Caco-2 (cell line): ENCODE measurements at places on chromosomes 5 and 9. TPM values are rescaled to one million over a fixed set of nuclear protein-coding genes. Genes with fewer than 3 reads are reported as not detected.
A peak's percentile ranks its signal among the peaks of the same experiment; 100 is the strongest.

- no peak for DNase-seq
Observed at GRCh38 chr5:120293796-120294195, 170.3 kb upstream of the PRR16 start.

DNA sequence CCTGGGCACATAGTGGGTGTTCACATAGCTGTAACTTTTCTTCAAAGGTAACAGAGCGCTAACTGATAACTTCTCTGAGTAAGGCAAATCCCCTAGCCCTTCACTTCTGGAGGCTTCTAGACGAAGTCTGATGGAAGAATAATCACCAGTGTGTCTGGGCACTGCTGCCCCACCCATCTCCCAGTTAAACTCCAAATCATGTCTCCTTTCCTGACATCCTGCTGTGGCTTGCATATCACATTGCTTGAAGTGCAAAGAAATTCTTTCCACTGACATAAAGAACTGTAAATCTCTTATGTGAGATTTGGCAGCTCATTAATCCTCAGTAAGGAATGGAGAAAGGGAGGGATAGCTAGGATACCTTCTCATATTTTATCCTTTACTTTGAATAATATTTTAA lies 74.6 kb downstream of the MARCHF11 start:
- no peak for DNase-seq

NRARP gene
- total RNA-seq, result 22.1 and 24.7 TPM in 2 replicates

FST gene
- total RNA-seq, result 0.45 and 0.77 TPM in 2 replicates

- DNase-seq, result no peak
Observed at GRCh38 chr5:16992444-16992843, 56.4 kb upstream of the MYO10 start.

GABRP gene
- total RNA-seq, result 4.8 and 8.8 TPM in 2 replicates

DNA sequence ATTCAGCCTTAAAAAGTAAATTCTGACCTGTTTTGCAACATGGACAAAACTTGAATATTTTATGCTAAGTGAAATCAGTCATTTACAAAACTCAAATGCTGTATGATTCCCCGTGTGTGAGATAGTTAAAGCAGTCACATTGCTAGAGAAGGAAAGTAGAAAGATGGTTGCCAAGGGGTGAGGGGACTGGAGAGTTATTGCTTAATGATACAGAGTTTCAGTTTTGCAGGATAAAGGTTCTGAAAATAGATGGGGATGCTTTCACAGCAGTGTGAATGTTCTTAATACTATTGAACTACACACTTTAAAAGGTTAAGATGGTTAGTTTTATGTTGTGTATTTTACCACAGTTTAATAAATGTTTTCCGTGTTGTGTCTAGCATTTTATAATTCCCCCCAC lies 51.2 kb downstream of the SGCD start:
- DNase-seq, result no peak

- no peak for DNase-seq
Observed at GRCh38 chr9:7452378-7452777, 347.2 kb downstream of the DMAC1 start.

SLC45A2 gene
- total RNA-seq, result 0.91 and 1.1 TPM in 2 replicates

TMC1 gene
- not detected in 2 replicates for total RNA-seq

DNA sequence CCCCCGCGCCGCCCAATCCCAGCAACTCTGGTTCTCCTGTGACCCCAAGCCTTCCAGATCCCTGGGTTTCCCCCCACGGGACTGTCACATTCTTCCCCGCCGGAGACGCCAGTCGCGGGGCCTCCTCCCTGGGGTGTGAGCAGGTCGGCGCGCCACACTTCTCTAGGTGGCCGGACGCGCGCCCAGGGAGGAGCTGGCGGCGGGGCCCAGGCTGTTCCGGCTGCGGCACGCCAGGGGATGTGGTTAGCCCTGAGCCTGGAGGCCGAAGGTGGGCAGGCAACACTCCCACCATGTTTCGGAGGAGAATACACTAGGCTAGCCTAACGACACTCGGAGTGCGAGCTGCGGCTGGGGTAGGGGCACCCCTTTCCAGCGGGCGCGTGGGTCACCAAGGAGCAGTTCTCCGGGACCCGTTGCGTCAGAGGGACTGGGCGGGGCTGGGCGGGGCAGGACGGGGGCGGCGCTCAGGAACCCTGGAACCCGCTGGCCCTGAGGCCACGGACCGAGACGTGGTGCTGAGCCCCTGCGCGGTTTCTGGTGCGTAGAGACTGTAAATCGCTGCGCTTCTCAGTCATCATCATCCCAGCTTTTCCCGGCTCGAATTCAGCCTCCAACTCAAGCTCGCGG lies at the start of gene SLC27A6:
TSS of gene SLC27A6 (plus strand) at position 478 of the 627 bp plus-strand sequence. CDS start 650 bp downstream, outside the sequence.
- DNase-seq, result no peak

- no peak for DNase-seq
Observed at GRCh38 chr5:10339958-10340357, 13.5 kb upstream of the MARCHF6 start.

- no peak for DNase-seq
Observed at GRCh38 chr9:97905228-97905627, 17.1 kb downstream of the TRMO start.

- DNase-seq, result peak; percentile 31
Observed at GRCh38 chr5:124365361-124365801, 381.1 kb downstream of the ZNF608 start.

DNA sequence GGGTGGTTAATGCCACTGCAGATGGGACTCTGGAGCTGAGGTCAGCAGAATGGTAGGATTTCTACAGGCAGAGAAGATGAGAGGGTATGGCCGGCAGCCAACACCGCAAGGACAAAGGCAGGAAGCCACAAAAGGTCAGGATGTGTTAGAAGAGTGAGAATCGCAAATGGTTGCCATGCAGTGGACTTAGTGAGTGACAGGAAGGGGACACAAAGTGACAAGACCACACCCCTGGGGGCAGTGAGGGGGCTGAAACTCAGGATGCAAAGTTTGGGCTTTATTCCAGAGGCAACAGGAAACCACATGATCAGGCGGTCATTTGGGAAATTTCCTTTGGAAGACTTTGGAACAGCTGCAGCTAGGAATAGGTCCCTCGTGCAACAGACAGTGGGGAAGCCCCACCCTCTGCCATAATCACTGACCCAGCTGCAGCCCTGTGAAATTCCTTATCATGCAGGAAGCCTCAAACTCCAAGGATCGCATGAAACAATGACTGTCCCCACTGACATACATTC lies 14.2 kb upstream of the CCDC180 start:
- no peak for DNase-seq

DNA sequence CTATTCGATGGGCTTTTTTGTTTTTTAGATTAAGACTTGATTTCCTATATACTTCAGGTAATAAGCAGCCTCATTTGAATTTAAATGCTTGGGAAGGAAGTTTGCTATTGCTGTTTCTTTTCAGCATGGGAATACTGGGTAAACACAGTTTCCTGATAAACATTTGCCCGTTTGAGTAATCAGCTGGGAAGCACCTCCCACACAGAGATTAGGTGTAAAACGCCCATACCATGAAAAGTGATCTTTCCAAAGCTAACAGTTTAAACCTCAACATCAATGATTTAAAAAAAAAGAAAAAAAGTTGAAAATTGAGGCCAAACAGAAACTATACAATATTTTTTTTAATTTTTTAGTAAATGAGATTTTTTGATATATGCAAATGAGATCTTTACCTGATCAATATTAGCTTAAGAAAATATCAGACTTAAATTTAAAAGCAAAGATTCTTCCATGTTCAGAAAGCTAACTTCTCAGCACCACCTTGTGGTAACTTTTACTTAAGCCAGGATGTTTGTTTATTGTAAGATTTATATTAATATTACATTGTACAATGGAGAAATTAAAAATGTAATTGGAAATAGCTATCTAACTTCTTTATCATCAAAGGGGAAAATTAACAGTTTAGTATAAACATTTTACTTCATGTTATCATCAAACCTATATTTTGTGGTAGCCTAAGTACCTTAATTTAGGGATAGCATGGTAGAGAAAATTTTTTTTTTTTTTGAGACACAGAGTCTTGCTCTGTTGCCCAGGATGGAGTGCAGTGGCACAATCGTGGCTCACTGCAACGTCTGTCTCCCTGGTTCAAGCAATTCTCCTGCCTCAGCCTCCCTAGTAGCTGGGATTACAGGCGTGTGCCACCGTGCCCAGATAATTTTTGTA lies 39.8 kb downstream of the F2RL2 start:
- DNase-seq, result no peak

- no peak for DNase-seq
Observed at GRCh38 chr5:157189223-157189622, 8.6 kb downstream of the ITK start.

DNA sequence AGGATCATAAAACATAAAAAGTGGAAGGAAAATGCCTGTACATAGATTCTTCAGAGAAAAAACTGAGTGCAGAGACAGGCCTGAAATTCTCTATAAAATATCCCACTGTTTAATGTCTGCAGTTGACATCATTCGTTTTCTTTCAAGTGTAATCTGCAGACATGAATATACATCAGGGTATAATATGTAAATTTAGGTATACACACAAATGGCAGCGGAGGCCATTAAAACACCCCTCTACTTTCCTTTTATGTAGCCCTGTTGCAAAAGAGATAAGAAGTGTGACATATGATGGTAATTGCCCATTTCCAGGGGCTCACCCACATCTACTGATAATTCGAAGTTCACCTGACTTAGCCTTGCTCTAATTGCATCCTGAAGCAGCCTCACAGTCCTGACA lies 164.3 kb downstream of the SLC24A2 start:
- no peak for DNase-seq

NINJ1 gene
- total RNA-seq, result 29.5 and 35.6 TPM in 2 replicates

DNA sequence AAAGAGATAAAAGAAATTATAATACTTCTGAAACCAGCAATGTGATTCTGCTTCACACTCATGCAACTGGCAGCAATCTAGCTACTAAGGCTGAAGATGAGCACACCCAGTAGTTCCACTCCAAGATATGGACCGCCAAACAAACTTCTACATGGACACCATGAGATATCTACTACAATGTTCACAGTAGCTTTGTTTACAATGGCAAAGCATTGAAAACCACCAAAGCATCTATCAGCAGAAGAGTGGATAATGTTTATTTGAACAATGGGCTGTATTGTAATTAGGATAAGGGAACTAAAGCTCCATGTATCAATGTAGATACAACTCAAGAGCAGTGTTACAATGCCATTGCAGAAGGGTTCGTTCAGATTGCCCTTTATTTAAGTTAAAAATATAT lies 91.2 kb upstream of the ERBIN start:
- no peak for DNase-seq

PCDHGA6 gene
- total RNA-seq, result 0.49 and 0.79 TPM in 2 replicates

- DNase-seq, result no peak
Observed at GRCh38 chr5:167857321-167857720, 434.1 kb upstream of the WWC1 start.

TAF1L gene
- not detected in 2 replicates for total RNA-seq

DNA sequence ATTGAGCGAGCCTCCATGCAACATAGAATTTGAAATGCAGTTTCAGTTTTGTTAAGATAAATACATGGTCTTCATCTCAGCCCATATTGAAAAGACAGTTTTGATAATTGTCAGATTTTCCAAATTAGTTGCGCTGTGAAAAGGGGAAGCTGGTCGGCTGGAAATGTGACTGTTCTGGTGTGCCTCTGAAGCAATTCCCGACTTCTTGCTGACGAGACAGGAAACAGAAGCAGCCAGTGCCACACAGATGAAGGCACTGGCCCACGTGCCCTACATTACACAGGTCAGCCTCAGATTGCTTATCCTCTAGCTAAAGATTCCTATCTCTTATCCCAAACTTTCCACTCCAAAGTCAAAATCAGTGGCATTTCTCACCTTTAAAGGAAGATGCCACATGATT lies 214.1 kb upstream of the TLE4 start:
- no peak for DNase-seq
